ENCODE measurements at places on chromosomes 7 and 10.
A peak's percentile ranks its signal among the peaks of the same experiment; 100 is the strongest.

DNA sequence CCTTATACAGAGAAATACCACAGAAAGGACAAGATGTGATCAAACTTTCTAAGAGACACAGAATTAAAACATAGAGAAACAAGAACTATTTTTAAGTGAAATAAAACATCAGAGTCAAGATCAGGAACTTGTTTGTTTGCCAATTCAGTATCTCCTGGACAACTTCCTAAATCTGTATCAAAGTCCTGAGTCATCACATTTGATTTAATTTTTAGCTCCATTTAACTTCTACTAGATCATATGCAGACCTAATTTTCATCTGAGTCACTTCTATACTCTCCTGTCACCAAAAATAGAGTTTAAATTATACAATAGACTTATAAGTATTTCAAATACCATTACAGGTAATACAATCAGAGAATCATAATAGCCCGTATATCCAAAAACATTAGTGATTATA lies 268.1 kb downstream of the PRKG1 start:
- DNase-seq = no peak

- DNase-seq = no peak
Observed at GRCh38 chr10:5532618-5533097, 7.9 kb downstream of the CALML3 start.

DNA sequence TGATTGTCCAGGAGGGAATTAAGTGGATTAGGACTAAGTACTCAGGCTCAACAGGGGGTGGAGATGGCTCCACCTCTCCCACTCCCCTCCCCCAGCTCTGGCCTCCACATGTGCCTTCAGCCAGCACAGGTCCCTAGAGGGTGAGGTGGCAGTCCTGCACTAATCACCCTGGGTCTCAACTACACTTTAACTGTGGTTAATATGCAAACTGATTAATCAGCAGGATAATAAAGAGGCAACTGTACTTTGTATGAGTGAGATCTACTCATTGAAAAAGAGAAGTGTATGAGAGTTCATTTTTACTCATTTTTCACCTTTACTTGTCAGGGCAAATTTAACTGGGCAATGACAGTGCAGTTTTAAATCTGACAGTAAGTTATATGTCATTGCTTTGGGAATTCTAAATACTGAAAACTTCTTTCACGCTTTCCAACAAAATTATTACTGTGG lies 223.8 kb upstream of the CCDC6 start:
- no peak for DNase-seq

- no peak for DNase-seq
Observed at GRCh38 chr7:24318326-24318725, 34.3 kb downstream of the NPY start.

- DNase-seq = no peak
Observed at GRCh38 chr7:144884896-144885295, 49.0 kb upstream of the TPK1 start.

DNA sequence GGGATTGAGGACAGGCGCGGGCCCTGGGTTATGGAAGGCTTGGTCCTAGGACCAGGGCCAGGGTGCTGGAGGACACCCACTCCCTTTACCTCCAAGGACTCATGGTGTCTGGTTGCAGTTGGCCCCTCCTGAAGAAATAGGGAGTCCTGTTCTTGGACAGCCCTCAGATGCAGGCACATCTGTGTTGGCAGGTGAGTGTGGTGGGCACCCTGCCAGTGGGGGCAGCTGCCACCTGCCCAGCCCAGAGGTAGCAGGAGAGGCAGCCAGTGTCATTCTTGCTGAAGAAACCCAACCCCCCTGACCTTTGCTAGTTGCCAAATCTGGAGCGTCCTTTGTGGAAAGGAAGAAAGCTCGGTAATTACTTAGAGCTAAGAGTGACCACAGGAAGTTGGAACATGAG lies 8.3 kb downstream of the GALNT17 start:
- DNase-seq = no peak

DNA sequence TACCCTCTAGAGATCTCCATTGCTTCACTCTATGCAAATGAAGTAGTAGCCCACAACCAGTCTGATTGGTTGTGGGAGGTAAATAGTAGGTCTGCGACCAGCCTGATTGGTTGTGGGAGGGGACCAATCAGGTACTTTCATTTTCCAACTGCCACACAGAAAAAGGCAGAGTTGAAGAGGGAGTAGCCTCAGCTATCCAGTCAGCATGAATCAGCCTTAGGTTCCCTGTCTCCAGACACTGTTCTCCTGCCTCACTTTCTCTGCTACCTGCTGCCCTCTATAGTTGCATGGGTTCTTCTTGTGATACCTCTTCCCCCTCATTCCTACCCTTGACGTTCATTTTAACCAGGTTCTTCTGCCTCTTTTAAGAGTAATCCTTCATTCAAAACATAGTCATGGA lies 114.5 kb upstream of the LYZL1 start:
- no peak for DNase-seq

GRCh38 chr7:96679886-96680285 lies 29.8 kb downstream of the SEM1 start:
- no peak for DNase-seq

GRCh38 chr7:134500406-134500805 lies 27.0 kb upstream of the AKR1B10 start:
- no peak for DNase-seq

- DNase-seq = no peak
Observed at GRCh38 chr7:2621061-2621828, 10.5 kb upstream of the TTYH3 start.

- no peak for DNase-seq
Observed at GRCh38 chr10:78475437-78475836, 441.8 kb downstream of the RPS24 start.

GRCh38 chr10:93816123-93816747 lies 58.5 kb downstream of the LGI1 start:
- DNase-seq = peak; percentile 63

GRCh38 chr10:28945959-28946358 lies 268.6 kb downstream of the BAMBI start:
- DNase-seq = no peak

GRCh38 chr10:131110241-131110783 lies 201.2 kb downstream of the TCERG1L start:
- no peak for DNase-seq

- no peak for DNase-seq
Observed at GRCh38 chr7:147658392-147658967, 932.1 kb upstream of the C7orf33 start.

- no peak for DNase-seq
Observed at GRCh38 chr10:88881922-88882645, 2.0 kb downstream of the STAMBPL1 start.

DNA sequence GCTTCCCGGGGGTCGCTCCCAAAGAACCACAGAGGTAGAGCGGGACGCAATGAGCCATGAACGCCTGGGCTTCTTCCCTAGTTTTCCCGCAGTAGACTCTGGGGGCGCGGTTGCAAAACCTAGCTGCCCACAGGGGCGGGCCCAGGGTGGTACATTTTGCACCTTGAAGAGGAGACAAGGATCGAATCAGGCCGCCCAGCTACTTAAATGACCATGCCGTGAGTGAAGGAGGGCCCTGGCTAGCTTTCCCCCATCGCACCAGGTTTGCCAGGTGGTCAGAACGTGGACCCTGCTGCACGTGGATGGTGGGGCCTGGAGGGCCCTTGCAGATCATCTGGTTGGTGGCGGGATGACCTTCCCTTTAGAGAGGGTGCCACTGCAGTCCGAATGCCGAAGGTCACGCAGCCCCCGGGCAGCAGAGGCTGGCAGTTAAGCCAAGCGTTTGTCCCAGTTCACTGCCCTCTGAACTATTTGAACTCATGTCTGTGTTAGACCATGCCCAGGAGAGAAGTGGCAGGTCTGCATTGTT lies 604 bp upstream of the SHTN1 start:
- DNase-seq = no peak

- peak; percentile 42 for DNase-seq
Observed at GRCh38 chr7:157136372-157136771, 2.4 kb upstream of the UBE3C start.

DNA sequence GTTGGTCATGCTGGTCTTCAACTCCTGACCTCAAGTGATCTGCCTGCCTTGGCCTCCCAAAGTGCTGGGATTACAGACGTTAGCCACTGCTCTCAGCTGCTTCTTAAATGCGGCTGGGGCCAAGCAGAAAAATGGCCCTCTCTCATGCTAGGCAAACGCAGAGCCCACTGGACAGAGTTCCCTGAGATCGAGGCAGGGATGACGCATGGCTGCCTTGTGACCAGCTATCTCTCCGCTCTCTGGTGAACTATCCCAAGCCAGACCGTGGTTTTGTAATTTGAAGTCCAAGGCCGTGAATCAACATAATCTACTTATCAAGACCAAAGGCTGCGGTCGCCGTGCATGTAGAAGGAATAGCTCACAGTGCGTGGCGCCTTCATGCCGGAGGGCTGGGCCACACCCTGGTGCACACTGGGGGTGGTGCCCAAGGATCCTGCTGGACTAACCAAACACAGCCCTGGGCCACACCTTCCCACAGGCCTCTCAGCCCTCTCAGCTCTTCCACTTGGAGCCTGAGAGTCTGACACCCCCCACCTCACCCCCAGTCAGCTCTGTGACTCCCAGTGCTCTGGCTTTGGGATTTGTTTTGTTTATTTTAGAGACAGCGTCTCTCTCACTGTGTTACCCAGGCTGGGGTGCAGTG lies 88.1 kb upstream of the CUX1 start:
- no peak for DNase-seq

DNA sequence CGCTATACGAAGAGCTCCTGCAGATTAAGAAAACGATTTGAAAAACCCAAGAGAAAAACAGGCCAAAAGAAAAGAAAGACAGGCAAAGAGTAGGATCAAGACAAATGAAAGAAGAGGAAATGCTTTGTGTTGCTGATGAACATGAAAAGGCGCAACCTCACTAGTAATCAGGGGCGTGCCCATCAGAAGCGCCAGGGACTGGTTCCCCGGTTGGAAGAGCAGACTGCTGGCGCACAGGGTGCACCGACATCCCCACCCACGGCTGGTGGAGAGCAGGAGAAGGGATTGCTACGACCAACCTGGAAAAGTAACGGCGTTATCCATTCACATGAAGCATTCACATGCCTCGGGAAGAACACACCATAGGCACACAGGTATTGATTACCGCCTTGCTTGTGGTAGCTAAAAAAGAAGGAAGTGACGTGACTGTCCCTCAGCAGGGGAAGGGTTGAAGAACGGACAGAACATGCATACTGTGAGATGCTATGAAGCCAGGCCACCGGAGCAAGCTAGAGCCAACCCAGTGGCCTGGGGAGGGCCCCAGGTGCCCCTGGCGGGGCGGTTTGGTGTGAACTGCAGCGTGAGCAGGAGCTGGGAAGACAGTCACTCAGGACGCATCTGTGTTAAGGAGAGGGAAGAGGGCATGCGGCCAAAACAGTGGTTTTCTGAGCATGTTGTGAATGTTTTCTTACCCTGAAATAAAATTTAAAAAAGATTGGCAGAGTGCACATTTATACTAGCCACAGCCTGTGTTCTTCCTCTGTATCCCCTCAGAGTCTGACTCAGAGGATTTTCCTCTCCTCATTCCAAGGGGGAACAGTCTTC lies 18.3 kb downstream of the AGAP3 start:
- no peak for DNase-seq

- no peak for DNase-seq
Observed at GRCh38 chr7:102451371-102452054, 13.2 kb downstream of the ALKBH4 start.

DNA sequence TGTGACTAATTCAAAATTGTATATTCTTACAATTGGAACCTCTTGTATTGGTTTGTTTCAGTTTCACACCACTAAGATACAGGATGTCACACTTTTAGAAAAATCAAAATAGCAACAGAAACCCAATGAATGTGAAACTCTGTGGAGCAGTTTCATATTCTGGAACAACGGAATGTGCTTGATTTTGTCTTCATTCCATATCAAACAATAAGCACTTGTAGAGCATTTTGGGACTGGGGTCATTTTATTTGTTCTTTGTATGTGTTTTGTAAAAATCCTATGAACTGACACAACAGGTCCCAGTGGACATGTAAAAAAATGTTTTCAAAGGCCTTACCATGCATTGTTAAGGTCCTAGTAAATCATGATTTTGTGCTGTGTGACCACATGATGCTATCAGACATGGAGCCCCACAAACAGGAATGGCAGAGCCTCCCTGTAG lies 123.1 kb downstream of the DKK1 start:
- DNase-seq = no peak

DNA sequence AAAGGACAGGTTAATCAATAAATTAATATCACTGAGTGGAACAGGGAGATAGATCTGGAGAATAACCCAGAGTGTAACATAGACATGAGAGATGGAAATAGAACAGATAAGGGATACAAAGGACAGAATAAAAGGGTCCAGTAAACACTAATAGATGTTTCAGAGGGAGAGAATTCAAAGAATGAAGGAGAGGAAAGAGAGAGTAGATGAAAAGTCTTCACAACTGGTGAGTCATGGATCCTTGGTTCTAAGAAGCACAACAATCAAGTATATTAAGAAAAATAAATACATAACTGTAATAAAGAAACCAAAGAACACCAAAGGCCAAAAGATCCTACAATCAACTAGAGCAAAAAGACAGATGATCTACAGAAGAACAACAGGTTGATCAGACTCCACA lies 66.3 kb downstream of the BEND7 start:
- DNase-seq = no peak

- DNase-seq = no peak
Observed at GRCh38 chr7:2782565-2782964, 61.5 kb downstream of the GNA12 start.

GRCh38 chr10:125368146-125368545 lies 207.8 kb upstream of the CTBP2 start:
- DNase-seq = no peak

- no peak for DNase-seq
Observed at GRCh38 chr10:78515038-78515872, 481.6 kb downstream of the RPS24 start.

DNA sequence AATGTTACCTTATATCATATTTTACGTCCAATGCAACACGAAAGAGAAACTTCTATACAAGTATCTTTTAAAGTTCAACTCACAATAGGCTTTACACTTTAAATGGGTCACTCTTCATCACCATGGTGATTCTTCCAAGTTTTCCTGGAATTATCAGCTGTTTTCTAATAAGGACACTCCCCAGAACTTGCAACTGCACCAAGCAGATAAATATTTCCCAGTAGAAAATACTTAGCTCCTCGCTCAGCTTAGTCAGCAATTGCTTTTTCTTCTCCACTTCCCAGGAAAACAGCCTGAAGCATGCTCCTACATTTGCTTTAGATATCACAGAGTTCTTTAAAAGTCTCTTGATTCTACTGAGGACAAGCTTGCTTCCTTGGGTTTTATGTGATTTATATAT lies 25.7 kb upstream of the ADD3 start:
- no peak for DNase-seq

DNA sequence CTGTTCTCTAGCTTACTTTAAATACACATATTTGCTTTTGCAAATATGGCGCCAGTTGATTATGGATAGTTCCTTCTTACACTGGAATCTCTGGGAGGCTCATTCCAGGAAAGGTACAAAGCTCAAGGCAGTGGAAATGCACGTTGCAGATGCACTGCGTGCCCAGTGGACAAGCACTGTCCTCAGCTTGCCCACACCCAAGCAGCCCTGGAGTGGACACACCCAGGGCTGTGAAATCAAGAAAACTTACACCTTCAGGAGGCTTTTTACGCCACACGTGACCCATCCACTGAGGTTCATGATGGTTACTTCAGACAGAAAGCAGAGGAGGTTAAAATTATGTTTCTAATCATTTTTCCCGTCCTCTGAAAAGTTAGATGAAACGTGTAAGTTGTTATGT lies 248.5 kb downstream of the VTI1A start:
- no peak for DNase-seq
